ENCODE measurements at places on chromosomes 1 and 21. TPM values are rescaled to one million over a fixed set of nuclear protein-coding genes. Genes with fewer than 3 reads are reported as not detected.

DNA sequence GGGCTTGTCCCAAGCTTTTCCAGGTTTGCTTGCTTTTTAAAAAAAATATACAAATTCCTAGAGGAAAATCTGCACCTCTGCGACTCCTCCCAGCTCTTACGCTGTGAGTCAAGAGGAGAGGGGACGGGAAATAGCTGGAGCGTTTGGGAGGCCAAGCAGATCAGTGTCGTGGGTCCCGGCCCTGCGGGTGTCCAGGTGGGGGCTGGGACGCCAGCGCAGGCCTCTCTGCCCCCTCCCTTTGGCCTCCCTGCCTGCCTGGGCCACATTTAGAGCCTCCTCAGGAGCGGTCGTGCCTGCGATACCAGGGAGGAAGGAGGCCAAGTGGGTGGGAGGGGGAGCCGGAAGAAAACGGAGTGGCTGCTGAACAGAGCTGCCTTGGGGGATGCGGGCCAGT is 9.0 kb downstream of the WNT4 start:
- DNase-seq, result no peak

- no peak for DNase-seq
Observed at GRCh38 chr1:186165303-186165702, 209.8 kb downstream of the TPR start.

GRCh38 chr1:221078260-221078965 is 199.2 kb downstream of the HLX start:
- DNase-seq, result no peak

DNA sequence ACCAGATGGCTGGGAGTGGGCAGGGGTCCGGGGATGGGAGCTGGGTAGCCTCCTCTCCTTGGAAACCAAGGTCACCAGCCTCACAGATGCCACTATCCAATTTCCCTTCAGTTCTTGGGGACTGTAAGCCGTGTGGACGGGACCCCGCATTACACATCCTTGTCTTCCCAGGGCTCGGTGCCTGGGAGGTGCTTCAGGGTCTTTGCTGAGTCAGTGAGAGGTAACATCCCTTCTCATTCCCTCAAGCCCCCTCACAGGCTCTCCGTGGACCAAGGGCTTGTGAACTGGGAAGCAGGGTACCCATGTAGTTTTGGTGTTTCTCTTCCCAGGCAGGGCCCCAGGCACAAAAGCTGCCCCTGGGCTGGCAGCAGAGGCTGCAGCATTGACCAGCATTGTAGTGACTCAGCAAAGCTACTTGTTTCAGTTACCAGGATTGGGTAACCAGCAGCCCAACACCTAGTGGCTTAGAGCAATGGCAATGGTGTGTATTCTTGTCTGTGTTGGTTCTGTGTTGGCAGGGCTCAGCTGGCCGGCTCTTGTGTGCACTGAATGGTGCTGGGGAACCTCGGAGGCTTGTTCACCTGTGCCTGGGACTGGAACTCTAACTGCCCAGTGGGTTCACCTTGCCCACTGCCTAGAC is 24.6 kb upstream of the PCBP3 start:
- no peak for DNase-seq

BCL2L15 gene
- polyA plus RNA-seq, result 2.1 TPM

GRCh38 chr1:19257178-19257914 is 5.7 kb downstream of the MRTO4 start:
- no peak for DNase-seq

DNA sequence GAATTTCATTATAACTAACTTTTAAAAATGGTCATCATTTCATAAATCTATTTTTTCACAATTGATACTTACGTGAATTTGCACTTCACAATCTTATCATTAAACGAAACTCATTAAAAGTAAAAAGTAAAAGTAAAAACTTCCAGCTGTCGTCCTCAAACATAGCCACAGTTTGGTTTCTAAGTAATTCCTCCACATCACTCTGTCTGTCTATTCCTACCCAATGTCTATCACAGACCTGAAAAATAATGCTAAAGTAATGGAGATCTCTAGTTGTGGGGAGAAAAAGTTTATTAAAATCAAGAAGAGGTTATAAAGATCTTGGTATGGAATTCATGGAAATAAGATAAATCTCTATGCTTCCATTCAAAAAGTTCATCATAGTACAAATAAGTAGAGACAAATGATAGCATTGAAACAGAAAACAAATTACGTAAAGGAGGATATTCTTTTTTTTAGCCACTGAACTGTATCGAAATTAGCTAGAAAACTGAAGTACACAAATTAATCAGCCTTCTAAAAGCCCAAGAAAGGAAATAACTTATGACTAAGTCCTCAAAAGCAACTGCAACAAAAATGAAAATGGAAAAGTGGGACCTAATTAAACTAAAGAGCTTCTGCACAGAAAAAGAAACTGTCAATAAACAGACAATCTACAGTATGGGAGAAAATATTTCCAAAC is 148.6 kb downstream of the TIAM1 start:
- DNase-seq, result no peak

DNA sequence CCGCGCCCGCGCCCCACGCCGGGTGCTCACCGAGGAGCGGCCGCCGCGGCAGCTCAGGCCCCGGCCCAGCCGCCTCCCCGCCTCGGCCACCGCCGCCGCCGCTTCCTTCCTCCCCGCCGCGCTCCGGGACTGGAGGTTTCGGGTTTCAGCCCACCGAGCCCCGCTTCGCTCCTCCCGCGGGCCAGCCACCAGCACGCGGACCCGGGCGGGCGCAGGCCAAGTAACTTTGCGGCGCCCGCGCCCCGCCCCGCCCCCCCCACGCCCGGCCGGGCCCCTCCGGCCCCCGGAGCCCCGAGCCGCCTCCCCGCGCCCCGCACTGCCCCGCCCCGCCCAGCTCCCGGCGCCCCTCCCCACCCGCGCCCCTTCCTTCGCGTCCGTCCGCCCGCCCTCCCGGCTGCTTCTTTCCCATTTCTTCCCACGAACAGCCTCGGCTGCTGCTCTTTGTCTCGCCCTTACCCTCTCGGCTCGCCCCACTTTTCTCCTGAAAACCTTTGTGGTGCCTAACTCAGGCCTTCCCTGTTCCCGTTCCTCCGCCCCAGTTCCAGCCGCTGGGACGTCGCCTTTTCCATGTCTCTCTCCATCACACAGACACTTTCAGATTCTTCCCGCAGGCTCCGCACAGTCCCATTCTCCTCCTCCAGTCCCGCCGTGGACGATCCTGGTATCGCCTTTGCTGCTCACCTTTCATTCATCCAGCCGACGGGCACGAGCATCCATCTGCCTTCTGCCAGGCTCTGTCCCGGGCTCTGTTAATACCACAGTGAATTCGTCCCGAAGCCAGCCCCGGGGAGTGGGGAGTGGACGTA is at the start of gene GPR161:
TSS of gene GPR161 (minus strand) at position 222 of the 806 bp plus-strand sequence. CDS start 32,080 bp downstream, outside the sequence.
- DNase-seq, result peak; percentile 56

- no peak for DNase-seq
Observed at GRCh38 chr1:29156543-29157268, 25.0 kb downstream of the SRSF4 start.

GRCh38 chr1:158251163-158251562 is 3.1 kb upstream of the CD1A start:
- DNase-seq, result no peak

SH3D21 gene
- 1.1 TPM for polyA plus RNA-seq

SH3BGR gene
- polyA plus RNA-seq, result 2.0 TPM

GRCh38 chr1:248740876-248741275 is 14.7 kb downstream of the LYPD8 start:
- DNase-seq, result no peak

DNA sequence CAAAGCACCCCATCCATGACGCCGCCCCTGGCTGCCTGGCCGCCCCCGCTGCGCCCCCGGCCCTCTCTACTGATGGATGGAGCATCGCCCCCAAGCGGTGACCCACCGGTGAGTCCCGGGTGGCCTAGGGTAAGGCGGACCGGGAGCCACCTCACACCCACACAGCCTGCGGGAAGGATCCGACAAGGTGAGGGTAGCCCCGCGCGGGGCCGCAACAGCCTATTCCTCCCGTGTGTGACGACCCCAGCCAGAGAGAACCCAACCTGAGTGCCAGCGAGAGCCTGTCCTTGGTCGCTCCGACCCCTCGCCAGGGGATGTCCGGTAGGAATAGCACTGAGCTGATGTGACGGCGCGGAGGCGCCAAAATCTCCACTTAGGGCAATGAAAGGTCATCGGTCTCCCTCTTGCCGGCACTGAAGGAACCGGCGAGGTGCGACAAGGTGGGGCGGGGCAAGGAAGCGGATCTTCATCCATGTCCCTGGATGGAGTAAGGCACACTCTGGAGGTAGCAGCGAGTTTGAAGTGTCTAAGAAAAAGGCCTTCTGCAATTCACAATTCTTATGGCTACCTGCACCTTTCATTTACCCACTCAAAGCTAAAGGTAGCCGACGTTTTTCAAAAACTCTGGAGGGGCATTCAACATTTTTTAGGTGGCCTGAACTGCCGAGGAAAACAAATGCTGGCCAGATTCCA is 19.7 kb upstream of the CHIA start:
- no peak for DNase-seq

CA14 gene
- not detected for polyA plus RNA-seq

Data from A549 (cell line).